ENCODE measurements at places on chromosomes 6 and 20.

- DNase-seq: no peak
These were observed 123.2 kb downstream of the HACE1 start for GRCh38 chr6:104736545-104736944.

GRCh38 chr20:48812600-48813445 lies 15.0 kb downstream of the PREX1 start:
- no peak for DNase-seq

DNA sequence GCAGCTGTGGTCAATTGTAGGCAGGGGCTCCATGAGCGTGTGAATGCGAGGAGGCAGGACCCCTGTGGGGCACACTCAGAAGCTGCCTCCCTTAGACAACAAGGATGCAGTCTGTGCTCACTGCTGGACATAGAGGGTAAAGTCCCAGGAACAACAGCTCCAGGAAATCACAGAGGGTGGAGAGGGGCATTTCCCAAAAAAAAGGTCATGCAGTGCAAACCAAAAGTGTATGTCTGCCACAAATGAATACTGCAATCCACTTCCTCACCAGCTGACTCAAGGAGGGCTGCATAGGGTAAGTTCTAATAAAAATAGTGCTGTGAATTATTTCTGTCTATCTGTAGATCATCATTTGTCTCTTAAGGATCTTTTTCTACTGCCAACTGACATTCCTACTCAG lies 95.8 kb downstream of the RNF182 start:
- DNase-seq: no peak

GRCh38 chr6:163943607-163944385 lies 529.3 kb downstream of the QKI start:
- no peak for DNase-seq

DNA sequence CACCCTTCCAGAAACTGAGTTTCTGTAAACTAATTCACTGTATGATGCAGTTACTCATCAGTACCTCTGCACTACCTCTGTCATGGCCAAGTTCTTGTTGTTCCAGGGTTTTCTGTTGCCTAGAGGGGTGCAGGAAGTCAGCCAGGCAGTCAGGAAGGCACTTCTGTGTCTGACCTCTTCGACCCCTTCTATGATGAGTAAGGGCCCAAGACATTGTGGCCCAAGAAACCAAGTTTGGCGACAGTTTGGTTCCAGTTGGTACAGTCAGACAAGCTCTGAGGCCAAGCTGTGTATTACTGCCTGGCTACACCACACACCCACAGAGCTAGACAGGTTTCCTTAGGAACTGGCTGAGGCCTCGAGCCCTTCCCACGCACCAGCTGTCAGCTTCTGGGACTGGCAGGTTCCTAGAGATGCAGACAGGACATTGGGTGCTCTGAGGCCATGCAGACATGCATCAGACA lies 41.2 kb downstream of the TRAF3IP2 start:
- no peak for DNase-seq
